ENCODE measurements at places on chromosomes 16 and 17. TPM values are rescaled to one million over a fixed set of nuclear protein-coding genes. Genes with fewer than 3 reads are reported as not detected.

Gene NDEL1
- total RNA-seq: 32.5 TPM

Gene SPATA32
- 3.2 TPM for total RNA-seq

DNA sequence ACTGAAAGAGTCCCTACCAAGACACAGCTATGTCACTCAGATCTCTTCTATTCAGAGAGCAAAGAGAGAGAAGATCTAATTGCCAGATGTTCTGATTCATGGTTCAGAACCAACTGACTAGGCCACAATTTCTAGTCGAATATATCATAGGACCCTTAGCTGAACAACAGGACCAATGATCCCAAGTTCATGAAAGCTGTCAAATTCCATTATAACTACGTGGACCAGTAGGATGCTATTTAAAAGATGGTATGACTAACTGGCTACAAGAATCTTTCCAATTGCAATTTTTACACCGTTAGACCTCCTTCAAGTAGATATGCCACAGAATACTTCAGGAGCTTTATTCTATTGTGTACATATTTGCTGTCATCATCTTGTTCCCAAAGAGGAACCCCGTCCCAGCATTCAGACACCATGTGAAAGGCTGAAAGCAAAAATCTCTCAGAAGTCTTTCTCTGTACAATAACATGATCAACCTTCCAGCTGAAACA is 26.0 kb downstream of the DCUN1D3 start:
- DNase-seq: no peak

DNA sequence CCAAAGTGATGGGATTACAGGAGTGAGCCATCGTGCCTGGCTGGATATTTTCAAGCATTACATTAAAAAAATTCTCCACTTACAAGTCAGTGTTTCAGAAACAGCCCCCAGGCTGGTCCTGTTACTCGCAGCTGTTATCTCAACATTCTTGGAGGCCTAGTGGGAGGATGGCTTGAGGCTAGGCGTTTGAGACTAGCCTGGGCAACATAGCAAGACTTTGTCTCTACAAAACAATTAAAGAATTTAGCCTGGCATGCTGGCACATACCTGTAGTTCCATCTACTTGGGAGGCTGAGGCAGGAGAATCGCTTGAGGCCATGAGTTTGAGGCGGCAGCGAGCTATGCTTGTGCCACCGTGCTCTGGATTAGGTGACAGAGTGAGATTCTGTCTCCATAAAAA is 26.5 kb upstream of the SPNS3 start:
- no peak for DNase-seq

GRCh38 chr16:57838161-57838560 is 35.9 kb upstream of the KIFC3 start:
- no peak for DNase-seq

- no peak for DNase-seq
These were observed 7.4 kb upstream of the PMFBP1 start for GRCh38 chr16:72179204-72179970.

DNA sequence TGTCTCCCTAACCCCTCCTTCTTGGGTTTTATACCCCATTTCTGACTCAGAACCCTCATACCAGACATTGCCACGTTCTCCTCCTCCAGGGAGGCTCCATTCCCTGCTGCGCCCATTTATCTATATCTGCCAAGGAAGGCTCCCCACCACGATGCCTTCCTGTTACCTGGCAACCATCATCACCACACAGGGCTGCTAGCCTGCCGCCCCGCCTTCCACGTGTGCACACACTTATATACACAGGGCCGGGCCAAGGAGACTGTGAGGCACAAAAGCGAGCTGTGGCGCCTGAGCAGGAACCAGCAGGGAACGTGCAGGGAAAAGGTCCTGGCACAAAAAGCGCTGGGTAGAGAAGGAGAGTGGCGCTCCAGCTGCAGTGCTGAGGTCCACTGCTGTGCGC is 261.8 kb downstream of the CBLN1 start:
- DNase-seq: no peak

GRCh38 chr17:79413611-79414010 is 197.2 kb downstream of the RBFOX3 start:
- peak; percentile 26 for DNase-seq

DNA sequence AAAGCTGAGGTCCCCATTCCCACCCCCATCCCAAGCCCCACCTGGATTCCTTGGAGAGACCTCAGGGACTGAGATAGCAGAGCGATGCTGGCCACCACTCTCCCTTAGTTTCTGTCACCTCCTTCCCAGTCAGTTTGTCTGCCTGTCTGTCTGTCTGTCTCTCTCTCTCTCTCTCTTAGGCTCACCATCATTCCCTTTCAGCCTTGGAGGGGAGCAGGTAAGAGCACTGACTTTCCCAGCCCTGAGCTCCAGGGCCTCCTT is 5.9 kb downstream of the CD300LB start:
- no peak for DNase-seq

- DNase-seq: no peak
These were observed 102.6 kb upstream of the HS3ST3A1 start for GRCh38 chr17:13704333-13704732.

Gene HIC1
- 33.1 TPM for total RNA-seq

DNA sequence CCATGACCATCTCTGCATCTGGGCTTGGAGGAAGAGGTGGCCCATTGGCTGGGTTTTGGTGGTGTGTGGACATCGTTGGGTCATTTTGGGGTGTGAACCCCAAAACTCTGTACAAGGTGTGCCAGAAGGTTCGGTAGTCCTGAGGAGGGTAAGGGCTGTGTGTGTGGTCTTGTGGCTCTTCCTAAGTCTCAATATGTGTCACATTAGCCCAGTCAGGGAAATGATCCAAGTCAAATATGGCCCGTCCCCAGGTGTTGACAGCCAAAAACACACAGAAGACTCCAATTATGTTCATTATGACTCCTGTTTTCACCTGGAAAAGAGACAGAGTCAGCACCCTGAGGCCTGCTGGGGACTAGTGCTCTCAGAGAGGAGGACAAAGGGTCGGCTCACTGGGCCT is 27.1 kb downstream of the SLC13A5 start:
- DNase-seq: no peak

Gene ABCA9
- 5.6 TPM for total RNA-seq

GRCh38 chr16:89117975-89118289 is 24.3 kb downstream of the ACSF3 start:
- no peak for DNase-seq

GRCh38 chr16:48347980-48348379 is 37.2 kb downstream of the SIAH1 start:
- no peak for DNase-seq

Gene DLX3
- 0.36 TPM for total RNA-seq

DNA sequence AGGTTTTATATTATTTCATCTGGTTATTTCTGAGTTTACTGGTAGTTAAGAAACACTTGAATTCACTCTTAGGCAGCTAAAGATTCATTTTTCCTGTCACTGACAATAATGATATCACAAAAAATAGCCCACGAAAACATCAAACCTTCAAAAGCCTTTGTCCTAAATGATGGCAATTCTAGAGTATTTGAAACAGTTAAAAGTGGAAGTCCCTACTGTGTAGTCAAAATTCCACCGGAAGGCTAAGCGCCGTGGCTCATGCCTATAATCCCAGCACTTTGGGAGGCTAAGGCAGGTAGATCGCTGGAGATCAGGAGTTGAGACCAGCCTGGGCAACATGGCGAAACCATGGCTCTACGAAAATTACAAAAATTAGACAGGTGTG is 103.5 kb downstream of the HIC1 start:
- no peak for DNase-seq

Gene TLCD2
- 2.3 TPM for total RNA-seq

DNA sequence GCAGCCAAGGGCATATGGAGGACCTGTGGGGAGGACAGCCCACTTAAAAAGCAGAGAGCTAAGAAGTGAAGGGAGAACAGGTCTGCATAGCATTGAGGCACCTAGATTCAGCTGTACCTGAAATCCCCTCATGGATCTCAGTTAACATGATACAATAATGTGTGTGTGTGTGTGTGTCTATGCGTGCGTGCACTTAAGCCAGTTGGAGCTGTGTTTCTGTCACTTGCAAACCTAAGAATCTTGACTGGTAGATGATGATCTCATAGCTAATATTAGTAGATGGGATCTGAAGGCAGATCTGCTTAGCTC is 1.7 kb upstream of the ITPRIPL2 start:
- DNase-seq: no peak

DNA sequence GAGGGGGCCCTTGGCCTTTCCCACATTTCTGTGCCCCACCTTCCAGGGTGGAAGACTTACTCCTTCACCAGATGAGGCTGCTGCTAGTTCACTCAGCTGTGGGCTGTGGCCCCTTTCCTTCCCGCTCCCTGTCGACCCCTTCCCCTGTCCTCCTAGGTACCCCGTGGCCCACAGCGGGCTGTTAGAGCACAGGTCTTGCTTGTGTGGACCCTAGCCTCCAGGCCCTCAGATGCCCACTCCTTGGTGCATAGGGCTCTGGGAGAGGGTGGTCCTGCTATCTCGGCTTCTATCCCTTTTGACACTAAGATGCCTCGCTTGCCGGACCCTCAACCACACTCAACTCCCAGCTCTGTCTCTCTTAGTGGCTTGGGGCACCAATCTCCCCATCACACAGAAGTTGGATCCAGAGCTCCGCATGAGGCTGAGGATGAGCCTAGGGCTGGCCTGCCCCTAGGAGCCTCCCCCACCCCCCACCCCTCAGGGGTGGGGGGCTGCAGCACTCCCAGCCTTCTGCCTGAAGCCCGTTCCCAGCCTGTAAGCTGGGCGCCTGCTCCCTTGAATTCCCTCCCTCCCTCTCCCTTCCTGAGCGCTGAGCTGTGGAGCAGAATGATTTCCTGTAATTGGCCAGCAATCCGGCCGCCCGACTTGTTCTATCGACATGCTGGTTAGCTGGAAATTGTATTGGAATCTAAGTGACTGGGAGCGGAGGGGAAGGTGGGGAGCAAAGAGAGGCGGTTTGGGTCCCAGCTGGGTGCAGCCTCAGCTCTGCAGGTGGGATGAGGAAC is 30.9 kb downstream of the DCAKD start:
- peak; percentile 33 for DNase-seq

- DNase-seq: no peak
These were observed 185.7 kb downstream of the IRX5 start for GRCh38 chr16:55116165-55116920.

Gene CACNA1H
- 32.5 TPM for total RNA-seq

Gene ITGA2B
- 0.68 TPM for total RNA-seq

DNA sequence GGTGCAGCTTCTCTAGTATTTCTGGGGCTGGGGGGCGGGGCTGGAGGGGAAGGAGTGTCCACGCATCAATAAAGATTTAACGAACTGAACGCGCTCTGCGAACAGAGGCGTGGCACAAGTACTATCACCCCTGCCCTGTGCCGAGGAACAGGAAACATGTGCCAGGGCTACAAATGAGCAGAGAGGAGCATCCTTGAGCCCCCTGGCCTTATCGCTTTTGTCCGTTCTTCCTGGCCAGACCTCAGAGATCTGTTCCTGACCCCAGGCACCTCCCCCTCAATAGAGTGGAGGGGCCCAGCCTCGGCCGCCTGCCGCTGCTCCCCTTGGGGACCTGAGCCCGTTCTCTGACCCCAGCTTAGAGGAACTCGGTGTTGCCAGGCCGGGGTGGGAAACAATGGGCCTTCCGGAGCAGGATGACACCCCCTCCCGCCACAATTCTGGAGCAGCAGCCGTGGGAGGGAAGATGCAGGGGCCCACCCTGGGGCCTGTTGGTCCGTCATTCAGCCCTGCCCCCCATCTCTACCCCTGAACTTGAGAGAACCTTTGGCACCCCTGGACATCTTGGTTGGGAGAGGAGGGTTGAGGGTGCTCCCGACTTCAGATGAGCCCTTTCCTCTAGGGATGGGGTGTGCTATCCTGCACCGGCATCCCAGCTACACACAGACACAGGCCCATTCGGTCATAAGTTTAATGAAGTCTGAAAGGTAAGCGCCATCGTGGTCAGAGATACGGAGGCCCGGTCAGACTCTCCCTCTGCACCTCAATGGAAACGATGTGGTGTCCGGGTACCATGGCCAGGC is 1.1 kb downstream of the NAA38 start:
- peak; percentile 53 for DNase-seq

- no peak for DNase-seq
These were observed 41.0 kb downstream of the CHCT1 start for GRCh38 chr17:60463157-60463835.

Gene MRPS23
- total RNA-seq: 29.0 TPM

Gene SLC47A1
- total RNA-seq: 20.0 TPM

GRCh38 chr17:77893144-77894044 is 65.1 kb upstream of the TNRC6C start:
- no peak for DNase-seq

GRCh38 chr16:36336-36984 is 16.9 kb downstream of the POLR3K start:
- DNase-seq: no peak
